ENCODE measurements at places on chromosomes 7 and 10. TPM values are rescaled to one million over a fixed set of nuclear protein-coding genes. Genes with fewer than 3 reads are reported as not detected.

TSPAN33 gene
- 5.9 TPM for polyA plus RNA-seq

TMEM213 gene
- not detected for polyA plus RNA-seq

GRCh38 chr7:138214926-138215325, 138.7 kb downstream of the AKR1D1 start:
- no peak for DNase-seq

DNA sequence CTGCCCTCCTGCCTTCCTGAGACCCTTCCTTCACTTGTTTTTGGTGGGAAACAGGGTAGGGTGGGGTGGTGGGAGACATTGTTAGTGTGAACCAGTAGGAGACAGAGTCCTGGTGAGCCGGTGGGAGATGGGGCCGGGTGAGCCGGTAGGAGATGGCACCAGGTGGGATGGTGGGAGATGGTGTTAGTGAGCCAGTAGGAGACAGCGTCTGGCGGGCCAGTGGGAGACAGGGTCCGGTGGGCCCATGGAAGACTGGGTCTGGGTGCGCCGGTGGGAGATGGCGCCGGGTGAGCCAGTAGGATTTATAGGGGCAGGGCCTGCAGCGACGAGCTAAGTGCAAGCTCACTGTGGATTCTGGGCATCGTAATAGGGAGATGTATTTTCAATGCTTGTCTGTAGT, 116.8 kb downstream of the TRRAP start:
- DNase-seq = no peak

GRCh38 chr10:129165076-129165720, 301.8 kb upstream of the MGMT start:
- no peak for DNase-seq

Measured in small intestine (tissue), 16 donors.